ENCODE measurements at places on chromosomes 6 and 20. TPM values are rescaled to one million over a fixed set of nuclear protein-coding genes. Genes with fewer than 3 reads are reported as not detected.

KCNK17 gene
- not detected for total RNA-seq

HNF4A gene
- total RNA-seq, result not detected

RRAGD gene
- total RNA-seq, result 4.9 TPM

RIN2 gene
- 55.9 TPM for total RNA-seq

DNAH8 gene
- not detected for total RNA-seq

ADGRG6 gene
- total RNA-seq, result 0.75 TPM

WFDC10B gene
- not detected for total RNA-seq

SOX4 gene
- total RNA-seq, result 61.5 TPM

FAM184A gene
- total RNA-seq, result 0.08 TPM

DSP gene
- total RNA-seq, result 1.8 TPM

CNR1 gene
- total RNA-seq, result not detected

NNAT gene
- total RNA-seq, result 0.23 TPM

DEFB132 gene
- total RNA-seq, result not detected

PDYN gene
- total RNA-seq, result not detected

ARMC2 gene
- total RNA-seq, result 1.9 TPM

GZF1 gene
- total RNA-seq, result 38.2 TPM

CBLN4 gene
- total RNA-seq, result not detected

MOXD1 gene
- 81.2 TPM for total RNA-seq

SMLR1 gene
- total RNA-seq, result not detected

FHL5 gene
- not detected for total RNA-seq

MAS1 gene
- total RNA-seq, result not detected

CD24 gene
- total RNA-seq, result 8.0 TPM

GRM1 gene
- under 0.01 TPM for total RNA-seq
